Panc1 (cell line): ENCODE measurements at places on chromosomes 11 and 22.
A peak's percentile ranks its signal among the peaks of the same experiment; 100 is the strongest.

DNA sequence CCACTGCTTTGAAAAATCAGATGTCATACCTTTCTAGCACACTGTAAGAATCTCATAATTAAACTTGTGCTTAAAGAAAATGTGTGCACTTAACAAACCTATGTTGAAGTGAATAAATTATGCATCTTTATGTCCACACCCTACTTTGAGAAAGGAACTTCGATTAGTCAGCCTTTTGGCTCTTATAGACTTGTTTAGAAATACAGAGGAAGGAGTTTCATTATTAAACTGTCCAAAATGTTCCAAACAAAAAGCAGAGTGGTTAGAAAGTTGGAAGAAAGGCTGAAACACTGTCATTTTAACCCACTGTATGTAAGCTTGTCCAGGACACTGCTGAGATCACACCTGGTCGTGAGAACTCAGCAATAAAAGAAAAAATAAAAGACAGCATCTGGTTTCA, 863.2 kb upstream of the CHORDC1 start:
- DNase-seq: no peak

GRCh38 chr11:56842814-56843794, 94.6 kb upstream of the OR9G4 start:
- DNase-seq: no peak

- no peak for DNase-seq
These were observed 10.9 kb downstream of the FADS3 start for GRCh38 chr11:61880454-61880853.

GRCh38 chr11:116390963-116391362, 381.8 kb downstream of the BUD13 start:
- no peak for DNase-seq

GRCh38 chr22:43230971-43231723, 44.2 kb upstream of the TTLL12 start:
- peak; percentile 47 for DNase-seq

GRCh38 chr11:87347441-87347840, 309.7 kb downstream of the TMEM135 start:
- no peak for DNase-seq

- DNase-seq: no peak
These were observed 106.6 kb downstream of the DYNC2H1 start for GRCh38 chr11:103215812-103216211.

- DNase-seq: no peak
These were observed 1303.4 kb downstream of the TBC1D22A start for GRCh38 chr22:48065892-48066291.

DNA sequence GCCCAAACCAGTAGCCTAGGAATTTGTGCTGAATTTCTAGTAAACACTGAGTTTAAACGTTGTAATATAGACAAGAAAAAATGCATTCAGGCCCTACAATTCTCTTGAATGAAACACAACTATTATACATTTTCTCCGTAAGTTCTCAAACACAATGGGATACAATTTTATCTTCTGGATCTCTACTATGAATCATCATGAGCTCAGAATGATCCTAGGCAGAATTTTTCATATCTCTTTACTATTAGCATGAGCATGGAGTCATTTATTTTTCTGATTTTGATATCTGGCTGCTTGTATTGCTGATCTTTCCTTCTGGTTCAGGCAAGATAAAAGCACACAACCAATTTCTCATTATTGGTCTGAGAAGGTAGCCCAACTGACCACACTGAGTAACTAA, 1123.4 kb upstream of the RAG2 start:
- DNase-seq: no peak

DNA sequence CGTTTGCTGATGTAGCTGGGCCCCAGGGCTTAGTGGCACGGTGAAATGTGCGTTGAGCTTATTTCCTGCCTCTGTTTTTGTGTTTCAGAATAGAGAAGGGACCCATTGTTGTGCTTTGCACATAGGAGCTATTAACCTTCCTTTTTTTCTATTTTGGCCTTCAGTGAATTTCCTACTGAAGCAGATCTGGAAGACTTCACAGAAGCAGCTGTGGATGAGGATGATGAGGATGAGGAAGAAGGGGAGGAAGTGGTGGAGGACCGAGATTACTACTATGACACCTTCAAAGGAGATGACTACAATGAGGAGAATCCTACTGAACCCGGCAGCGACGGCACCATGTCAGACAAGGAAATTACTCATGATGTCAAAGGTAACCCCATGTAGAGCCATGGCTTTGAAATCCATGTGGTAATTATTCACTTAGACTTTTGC, 37.4 kb upstream of the ST14 start:
- no peak for DNase-seq

DNA sequence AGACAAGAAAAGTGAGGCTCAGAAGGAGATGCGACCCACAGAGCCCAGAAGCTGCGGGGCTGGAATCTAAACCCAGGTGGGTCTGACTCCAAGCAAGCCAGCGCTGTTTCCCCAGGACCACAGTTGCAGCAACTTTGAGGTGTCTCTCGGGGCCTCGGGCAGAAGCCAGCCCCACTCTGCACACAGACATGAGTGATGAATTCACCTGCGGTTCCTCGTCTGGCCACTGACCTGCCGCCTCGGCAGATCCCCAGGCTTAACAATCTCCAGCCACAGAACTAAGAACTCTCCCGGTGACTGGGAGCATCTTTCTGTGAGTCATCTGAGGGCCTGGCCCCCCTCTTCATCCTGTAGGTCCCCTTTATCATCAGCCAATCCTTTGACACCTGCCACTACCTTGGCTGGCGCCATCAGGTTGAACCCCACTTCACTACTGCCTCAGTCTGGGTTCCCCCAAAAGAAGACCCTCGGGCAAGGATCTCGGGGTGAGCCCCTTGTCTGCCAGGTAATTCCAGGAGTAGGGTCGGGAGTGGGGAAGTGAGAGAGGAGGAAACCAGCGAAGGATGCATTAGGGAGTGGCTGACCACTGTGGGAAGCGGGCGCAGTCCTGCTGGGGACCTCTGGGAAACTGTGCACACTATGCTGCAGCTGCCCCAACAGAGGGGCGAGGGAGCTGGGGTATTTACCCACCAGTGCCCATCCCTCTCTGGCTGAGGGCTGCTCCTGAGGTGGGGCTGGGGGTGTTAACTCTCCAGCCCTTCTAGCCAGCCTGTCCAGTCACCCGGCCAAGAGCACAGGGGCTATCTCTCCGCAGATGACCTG, 33.0 kb upstream of the MN1 start:
- DNase-seq: no peak

DNA sequence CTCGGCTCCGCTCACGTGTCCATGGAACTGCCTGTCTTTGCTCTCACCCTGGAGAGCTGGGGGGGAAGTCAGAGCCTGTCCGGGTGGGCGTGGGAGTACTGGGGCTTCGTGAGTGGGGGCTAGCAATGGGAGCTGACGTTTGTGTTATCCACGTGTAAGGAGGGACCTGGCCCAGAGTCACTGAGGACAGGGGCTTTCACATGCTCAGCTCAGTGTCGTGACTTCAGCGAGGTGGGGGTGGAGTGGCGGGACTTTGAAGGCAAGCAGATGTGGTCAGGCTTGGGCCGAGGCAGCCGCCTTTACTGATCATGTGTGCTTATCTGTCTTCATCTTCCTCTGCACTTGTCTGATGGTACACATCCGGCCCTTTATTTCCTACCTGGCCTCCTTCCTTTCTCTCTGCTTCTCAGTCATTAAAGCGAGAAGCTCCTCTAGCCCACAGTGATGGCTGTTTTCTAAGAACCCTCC, 113.1 kb upstream of the NNMT start:
- DNase-seq: no peak

DNA sequence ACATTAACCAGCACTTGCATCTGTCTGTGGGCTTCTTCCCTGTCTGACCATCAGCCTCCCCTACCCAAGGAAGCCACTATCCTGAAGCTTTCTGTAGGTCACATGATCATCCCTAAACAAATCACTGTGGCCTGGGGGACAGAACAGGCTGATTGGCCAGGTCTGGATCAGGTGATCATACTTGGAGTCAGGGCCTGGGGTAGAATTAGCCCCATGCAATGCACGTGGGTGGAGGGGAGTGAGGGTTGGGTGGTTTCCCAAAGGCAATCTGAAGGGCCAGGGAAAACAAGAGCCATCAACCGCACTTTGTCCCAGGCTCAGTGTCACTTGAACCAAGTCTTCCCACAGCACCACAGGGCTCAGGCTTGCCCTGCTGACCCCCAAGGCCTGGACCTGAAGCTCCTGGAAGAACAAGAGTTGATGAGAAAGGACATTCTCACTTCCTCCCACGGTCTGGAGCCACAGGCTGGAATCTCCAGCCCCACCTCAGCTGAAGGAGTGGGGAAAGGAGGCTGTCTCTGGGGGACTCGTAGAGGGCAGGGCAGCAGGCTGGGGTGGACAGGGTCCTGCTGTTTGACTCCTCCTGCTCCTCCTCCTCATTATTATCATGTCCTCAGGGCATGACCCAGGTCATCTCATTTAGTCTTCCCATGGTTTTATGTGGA, 31.5 kb upstream of the TSPAN18 start:
- DNase-seq: no peak

DNA sequence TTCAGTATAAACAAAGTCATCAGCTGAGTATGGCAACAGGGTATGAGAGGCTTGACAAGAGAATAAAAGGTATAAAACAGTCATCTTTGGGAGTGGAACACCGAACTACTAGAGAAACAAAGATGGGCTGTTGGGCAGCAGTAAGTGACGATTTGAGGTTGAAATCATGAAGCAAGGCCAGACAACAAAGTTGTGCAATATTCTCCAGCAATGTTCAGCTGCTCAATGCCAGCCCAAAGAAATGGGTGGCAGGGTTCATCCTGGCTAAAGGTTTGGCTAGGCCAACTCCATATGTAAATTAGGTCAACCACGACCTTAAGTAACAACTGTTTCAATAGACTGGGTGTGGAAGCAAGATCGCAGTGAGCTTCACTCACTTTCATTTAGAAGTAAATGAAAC, 6.2 kb downstream of the APIP start:
- no peak for DNase-seq

DNA sequence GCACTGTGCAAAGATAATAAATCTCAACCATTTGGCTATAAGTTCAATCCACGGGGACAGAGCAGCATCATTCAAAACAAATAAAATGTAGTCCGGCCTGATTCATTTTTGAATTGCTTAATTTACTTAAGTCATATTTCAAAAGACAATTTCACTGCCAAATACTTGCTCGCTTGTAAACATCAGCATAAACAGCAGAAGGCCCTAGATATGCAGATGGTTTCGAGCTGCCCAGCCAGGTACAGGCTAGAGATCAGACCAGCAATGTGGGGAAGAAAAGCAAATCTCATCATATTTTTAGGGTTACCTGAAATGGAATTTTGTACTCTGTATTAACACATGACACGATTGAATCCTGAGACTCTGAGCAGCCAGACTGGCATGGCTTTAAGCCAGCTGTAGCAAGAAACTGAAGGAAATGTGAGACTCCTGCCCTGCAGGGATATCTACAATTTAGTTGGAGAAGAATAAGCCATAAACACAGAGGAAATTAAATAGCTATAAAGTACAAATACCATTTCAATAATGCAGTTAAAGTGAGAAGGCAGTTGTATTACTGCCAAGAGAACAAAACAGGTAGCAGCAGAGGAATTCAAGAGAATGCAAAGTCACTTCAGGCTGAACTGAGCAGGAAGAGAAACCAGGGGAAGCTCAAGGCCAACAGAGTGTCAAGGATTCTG, 440.3 kb downstream of the ETS1 start:
- no peak for DNase-seq

DNA sequence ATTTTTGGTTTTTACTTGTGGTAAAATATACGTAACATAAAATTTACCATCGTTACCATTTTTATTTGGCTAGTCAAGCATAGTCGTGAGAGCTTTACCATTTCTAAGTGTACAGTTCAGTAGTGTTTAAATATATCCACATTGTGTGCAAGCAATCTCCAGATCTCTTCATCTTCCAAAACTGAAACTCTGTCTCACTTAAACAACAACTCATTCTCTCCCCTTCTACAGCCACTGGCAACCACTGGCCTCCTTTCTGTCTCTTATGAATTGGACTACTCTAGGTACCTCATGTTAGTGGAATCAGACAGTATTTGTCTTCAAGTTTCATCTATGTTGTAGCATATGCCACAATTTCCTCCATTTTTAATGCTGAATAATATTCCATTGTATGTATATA, 37.4 kb downstream of the SMC1B start:
- no peak for DNase-seq

- peak; percentile 30 for DNase-seq
These were observed 1.4 kb upstream of the UVRAG start for GRCh38 chr11:75813622-75814039.

DNA sequence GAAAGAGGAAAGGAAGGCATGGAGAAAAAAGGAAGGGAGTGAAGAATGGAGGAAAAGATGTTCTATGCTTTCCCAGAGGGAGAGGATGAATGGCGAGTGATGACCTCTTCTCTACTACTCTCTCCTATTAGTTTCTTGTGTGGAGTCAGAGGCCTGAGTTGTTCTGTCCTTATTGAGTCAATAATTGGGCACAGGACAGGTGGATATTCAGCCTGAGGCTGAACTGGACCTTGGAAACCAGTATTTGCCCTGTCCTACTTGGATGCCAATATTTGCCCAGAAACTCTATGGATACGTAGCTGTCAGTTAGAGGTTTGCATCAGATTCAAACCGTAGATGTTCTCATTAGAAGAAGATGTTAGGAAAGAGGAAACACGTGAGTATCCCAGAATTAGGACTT, 17.6 kb upstream of the SWAP70 start:
- no peak for DNase-seq

DNA sequence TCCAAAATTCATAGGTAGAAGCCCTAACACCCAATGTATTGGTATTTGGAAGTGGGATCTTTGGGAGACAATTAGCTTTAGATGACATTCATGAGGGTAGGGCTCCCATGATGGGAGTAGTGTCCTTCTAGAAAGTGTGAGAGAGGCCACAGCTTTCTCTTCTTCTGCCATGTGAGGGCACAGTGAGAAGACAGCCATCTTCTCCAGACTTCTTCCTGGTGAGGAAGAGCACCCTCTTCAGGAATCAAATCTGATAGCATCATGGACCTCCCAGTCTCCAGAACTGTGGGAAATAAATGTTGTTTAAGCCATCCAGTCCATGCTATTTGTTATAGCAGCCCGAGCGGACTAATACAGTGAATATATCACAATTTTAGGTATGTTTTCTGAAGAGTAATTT, 96.9 kb downstream of the CNTN5 start:
- DNase-seq: no peak

DNA sequence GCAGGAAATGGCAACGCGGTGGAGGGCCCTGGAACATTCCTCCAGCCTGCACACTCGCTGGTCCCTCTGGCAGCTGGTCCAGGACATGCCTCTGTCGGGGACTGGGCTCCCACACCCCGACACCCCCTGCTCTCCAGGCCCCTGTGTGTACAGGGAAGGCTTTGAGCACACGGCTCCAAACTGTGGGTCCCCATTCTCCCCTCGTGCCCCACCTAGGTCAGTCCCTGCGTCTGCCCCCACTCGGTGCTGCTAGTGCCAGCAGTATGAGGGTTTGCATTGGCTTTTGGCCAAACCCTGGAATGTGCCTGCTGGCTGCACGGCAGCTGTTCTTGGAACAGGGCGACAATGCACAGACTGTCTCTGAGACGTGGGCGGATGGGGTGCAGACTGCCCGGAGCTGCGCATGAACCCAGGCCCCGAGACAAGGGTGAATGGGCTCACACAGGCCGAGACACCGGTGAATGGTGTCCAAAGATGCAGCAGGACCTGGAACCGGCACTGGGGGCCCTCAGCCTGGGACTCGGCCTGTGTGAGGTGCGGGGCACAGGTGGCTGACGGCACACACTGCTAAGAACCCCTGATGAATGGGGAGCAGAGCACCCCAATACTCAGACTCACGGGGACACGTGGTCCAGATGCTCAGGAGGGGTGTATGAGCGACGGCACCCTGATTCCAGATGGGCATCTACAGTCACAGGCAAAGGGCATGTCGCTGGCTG, 7.5 kb upstream of the SYT8 start:
- DNase-seq: no peak
